Endothelial cell (in vitro differentiated cells): ENCODE measurements at places on chromosomes 7 and 10.

DNA sequence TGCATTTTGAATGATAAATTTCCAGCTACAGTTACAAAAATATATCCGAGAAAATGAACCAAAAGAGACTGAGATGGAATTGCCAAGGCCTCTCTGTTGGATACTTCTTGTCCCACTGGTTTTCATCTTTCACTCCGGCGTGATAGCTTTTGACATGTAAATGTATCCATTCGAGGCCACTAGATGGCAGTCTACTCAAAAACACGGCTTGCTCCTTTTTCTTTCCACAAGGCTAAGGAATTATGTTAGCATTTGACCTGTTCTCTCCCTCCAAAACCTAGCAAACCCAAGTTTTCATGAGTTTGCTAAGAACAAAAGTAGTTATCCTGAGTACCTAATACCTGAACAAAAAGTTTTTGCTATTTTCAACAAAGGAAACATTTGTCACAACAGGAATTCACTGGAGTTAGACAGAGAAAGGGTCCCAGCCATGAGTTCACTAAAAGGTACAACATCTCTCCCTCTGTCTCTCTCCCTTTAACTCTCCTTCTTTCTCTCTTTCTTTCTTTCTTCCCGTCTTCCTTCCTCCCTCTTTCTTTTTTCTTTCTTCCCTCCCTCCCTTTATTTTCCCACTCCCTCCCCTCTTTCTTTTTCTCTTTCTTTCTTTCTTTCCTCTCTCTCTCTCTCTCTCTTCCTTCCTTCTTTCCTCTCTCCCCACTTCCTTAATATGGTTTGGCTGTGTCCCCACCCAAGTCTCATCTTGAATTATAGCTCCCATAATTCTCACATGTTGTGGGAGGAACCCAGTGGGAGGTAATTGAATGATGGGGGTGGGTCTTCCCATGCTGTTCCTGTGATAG is 207.9 kb upstream of the MYO3A start:
- DNase-seq: peak; percentile 55

DNA sequence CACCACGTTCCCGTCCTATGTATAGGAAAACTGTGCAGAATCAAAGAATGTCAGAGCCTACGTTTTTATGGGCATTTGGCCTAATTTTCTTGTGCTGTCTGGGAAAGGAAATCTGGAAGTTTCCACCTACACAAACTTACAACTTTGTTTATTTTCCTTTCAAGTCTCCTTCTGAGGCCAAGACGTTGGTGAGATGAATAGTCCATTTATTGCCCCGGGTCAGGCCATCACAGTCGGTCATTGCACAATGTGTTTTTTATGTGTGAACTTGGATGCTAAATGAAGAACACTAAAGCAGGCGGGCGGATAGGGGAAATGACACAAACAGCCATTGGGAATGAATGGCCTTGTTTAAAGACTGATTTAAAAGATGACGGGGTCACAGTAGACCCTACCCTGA is 38.6 kb downstream of the TRIL start:
- no peak for DNase-seq

DNA sequence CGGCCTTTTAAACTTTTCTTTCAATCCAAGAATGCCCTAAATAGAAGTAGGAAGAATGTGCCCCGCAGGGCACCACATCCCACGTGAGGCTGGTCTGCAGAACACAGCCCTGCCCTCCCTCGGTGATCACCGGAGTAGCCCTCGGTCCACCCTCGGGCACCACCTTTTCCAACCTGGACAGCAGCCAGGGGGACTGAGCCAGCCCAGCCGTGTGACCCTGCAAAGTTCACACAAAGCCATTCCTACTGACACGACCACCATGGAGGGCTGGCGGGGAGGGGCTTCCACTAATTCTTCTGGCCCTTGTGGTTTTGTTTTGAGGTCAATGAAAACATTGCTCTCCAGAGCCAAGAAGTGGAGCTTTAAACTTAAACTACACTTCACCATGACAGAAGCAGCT is 132.2 kb downstream of the TCERG1L start:
- no peak for DNase-seq

- no peak for DNase-seq
Observed at GRCh38 chr7:128738570-128739047, 550 bp upstream of the CALU start.

- no peak for DNase-seq
Observed at GRCh38 chr7:150685219-150686029, at the start of gene GIMAP2. Gene GIMAP2 (plus strand): TSS chr7:150685706. CDS start chr7:150687060, 1,354 bp downstream.

- no peak for DNase-seq
Observed at GRCh38 chr7:141641876-141642275, 60.1 kb downstream of the DENND11 start.

DNA sequence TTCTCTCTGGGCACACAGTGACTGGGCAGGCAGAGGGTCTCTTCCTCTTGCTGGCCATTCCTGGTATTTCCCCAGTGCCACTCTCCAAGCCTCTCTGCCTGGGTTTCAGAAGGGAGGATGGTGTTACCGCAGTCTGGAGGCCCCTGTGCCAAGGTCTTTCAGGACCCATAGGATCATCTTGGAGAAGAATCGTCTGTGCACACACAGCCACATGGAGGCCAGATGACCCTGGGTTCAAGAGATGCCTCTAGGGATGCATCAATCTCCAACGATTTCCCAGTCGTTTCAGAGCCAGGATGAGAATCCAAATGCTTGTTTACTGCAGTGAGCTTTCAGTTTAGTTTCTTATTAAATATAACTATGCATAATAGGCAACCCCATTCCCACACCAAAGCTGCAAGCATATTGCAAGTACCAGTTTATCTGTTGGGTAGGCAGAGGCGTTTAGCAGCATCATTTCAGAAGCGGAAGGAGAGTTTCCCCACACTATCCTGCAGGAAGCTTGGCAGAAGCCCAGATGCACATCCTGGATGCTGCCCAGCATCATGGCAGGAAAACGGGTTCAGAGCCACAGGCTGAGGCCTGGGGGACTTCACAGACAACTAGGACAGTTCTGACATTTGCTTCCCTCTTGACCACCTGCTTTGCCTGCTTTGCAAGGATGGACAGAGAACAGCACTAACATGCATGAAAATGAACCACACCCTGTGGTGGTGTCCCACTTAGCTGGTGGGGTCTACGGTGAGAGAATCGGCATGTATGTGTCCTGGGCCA is 134.7 kb upstream of the FAM20C start:
- DNase-seq: no peak

- DNase-seq: no peak
Observed at GRCh38 chr7:41885078-41885477, 182.2 kb upstream of the INHBA start.

GRCh38 chr10:21355591-21356011 is 169.9 kb downstream of the SKIDA1 start:
- DNase-seq: no peak

DNA sequence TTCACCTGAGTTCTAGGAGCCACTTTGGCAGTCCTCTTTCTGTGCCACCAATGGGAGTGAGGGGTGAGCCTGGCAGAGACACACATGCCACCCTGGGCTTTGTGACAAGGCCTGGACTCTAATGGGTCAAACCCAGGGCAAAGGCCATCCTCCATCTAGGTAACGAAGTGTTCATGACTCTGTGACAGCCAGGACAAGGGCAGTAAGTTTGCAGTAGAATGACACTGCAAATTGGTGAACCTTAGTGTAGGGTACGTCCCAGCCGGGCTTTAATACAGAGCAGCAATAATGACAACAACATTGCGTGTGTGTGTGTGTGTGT is 43.3 kb downstream of the PAPSS2 start:
- no peak for DNase-seq

GRCh38 chr10:34690383-34691049 is 124.6 kb downstream of the PARD3 start:
- no peak for DNase-seq
